Cerebellar nuclear complex (tissue), 1 donor: ENCODE measurements at places on chromosomes 16 and 17.

DNA sequence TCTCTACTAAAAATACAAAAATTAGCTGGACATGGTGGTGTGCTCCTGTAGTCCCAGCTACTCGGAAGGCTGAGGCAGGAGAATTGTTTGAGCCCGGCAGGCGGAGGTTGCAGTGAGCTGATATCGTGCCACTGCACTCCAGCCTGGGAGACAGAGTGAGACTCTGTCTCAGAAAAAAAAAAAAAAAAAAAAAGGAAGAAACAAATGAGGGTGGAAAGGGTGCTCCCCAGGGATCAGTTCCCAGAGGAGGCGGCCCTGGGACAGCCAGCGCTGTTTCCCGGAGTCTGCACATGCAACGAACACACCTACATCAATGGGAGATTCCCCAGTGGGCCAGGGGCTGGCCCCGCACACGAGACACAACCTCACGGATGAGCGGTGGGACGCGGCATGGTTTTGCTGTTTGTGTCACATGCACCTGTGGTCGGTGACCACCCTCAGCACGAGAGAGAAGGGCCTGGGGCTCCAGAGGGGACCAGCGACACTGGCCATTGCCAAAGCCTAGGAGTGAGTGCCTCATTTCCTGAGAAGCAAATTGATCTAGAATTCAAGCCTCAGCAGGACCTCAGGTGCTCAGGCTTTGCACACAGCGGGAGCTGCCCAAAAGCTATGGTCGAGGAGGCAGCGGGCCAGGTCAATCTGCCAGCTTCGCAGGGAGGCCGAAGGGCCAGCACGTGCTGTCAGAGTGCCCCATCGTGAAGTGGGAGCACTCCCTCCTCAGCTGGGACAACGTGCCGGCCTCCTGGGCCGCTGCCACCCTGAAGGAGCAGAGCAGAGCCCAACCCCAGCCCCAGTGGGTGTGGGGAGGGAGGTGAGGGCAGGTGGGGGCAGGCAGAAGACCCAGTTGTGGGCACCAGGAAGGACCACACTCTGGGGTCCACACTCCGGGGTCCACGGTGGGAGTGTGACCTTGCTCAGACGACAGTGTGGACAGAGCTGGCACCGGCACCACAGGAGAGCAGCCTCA is 13.8 kb upstream of the WDR45B start:
- no peak for DNase-seq

- DNase-seq, result no peak
These were observed 117.7 kb downstream of the HS3ST3A1 start for GRCh38 chr17:13484020-13484419.

GRCh38 chr17:74340470-74341023 is 14.5 kb downstream of the KIF19 start:
- DNase-seq, result no peak

GRCh38 chr17:18213666-18214270 is 11.7 kb upstream of the LLGL1 start:
- DNase-seq, result no peak

DNA sequence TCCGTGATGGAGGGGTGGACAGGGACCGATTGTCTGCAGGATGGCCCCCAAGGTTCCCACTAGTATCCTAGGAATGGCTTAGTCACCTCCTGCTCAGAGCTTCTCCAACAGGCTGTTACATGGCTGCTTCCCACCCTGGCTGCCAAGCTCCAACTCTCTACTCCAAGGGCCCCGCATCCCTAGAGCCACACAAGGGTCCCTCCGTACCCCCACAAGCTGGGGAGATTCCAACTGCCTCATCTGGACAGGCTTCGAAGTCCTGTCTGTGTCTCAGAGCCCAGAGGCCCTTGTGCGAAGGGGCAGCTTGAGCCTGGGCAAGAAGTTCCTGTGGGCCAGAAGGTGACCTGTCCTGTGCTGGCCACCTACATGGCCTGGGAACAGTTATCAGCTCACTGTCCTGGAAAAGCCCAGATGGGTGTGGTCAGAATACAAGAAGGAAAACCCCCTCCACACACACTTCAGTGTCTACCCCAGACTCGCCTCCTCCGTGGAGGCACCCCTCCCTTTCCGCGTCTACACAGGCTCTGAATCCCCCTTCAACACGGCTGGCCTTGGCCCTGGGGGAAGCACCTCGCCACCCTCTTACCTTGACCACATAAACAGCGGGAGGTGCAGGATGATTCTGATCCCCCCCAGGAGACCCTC is 586 bp downstream of the MEAK7 start:
- no peak for DNase-seq

DNA sequence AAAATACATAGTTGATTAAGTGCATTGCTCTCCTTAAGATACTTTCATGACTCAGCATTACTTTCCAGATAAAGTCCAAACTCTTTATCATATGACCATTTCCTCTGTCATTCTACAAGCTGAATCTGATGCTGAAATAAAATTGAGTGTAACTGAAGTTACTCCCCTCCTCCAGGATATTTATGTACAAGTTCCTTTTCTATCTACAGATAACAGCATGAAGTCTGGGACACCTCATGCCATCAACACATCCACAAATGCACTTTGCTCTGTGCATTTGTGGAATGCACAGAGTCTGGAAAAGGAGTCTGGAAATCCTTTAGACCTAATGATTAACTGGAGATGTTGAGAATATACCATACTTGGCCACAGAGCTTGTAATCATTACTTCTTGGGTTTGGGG is 60.5 kb downstream of the ACSM2B start:
- no peak for DNase-seq

DNA sequence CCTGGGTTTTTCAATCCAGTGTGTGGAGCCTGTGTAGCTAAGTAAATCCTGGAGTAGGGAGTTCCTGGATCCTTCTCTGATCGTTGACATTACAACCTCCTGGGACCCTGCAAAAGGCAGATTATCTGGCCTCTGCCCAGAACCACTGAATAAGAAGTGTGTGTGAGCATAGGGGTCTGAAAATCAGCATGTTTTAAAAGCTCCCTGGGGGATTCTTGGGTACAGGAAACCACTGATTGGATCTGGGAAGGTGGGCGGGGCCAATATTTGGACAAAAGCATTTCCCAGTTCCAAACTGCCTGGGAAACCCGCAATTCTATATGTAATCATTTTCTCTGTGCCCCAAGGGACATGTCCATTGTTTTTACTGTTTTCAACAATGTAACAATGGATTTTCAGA is 27.2 kb upstream of the BEAN1 start:
- no peak for DNase-seq

GRCh38 chr16:67528870-67529581 is 397 bp downstream of the RIPOR1 start:
- no peak for DNase-seq
